ENCODE measurements at places on chromosomes 7 and 10.
A peak's percentile ranks its signal among the peaks of the same experiment; 100 is the strongest.

- DNase-seq, result no peak
These were observed 8.0 kb downstream of the ZNF518A start for GRCh38 chr10:96138102-96138501.

DNA sequence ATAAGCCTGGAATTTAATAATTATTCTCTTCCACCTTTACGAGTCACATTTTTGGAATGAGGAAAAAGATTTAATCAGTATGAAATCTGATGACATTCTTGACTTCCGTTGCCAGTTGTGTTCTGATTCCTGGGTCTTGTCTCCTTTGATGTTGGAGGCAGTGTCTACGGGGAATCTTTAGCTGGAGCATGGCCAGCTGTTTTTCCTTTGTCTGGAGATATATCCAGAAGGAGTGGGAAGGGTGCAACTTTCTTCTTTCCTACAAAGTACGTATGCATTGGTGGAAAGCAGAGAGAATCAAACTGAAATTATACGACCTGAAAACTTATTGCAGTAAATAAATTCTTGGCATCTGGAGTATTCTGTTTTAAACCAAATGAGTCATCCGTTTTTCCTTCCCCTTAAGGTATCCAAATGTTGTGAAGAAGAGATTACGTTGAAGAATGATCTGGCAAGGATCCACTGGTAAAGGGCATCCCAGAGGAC, 6.9 kb upstream of the GNG11 start:
- no peak for DNase-seq

DNA sequence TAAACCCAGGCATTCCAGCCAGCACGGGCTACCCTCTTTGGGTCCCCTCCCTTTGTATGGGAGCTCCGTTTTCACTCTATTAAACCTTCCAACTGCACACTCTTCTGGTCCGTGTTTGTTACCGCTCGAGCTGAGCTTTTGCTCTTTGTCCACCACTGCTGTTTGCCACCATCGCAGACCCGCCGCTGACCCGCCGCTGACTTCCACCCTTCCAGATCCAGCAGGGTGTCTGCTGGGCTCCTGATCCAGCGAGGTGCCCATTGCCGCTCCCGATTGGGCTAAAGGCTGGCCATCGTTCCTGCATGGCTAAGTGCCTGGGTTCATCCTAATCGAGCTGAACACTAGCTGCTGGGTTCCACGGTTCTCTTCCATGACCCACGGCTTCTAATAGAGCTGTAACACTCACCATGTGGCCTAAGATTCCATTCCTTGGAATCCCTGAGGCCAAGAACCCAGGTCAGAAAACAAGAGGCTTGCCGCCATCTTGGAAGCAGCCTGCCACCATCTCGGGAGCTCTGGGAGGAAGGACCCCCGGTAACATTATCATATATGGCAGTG, 14.5 kb downstream of the ZNF277 start:
- no peak for DNase-seq

GRCh38 chr7:94632338-94633013, 23.5 kb downstream of the SGCE start:
- no peak for DNase-seq

- no peak for DNase-seq
These were observed 149.9 kb downstream of the CPED1 start for GRCh38 chr7:121138262-121138933.

- no peak for DNase-seq
These were observed 41.2 kb downstream of the NRCAM start for GRCh38 chr7:108415084-108415483.

DNA sequence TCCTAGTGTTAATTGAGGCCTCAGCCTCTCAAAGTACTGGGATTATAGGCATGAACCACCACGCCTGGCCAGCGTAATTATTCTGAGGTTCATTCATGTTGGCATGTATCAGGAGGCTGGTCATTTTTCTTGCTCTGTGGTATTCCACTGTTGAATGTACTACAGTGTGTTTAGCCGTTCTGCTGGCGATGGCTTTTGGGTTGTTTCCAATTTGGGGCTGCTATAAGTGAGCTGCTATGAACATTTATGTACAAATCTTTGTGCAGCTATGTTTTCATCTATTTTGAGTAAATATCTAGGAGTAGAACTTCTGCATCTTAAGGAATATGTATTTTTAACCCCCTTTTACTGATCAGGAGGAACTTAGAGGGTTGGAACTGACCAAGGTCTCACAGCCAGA, 145.8 kb downstream of the AUTS2 start:
- no peak for DNase-seq

DNA sequence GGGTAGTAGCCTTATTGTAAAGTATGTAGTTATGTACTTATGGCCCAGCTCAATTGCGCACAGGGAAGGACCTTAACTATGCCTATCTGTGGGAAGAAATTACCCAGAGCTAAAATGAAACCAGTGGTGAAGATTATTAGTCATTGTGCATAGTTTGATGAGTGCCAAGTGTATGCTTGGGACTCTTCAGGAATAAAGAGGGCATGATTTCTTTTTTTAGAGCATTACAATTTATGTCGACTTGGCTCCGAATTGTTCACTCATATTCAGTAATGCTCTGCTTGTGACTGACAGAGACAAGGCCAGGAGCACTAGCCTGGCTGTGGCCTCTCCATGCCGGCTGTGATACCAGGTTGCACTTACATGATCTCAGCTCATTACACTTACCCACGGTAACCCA, 269.5 kb downstream of the TRIL start:
- DNase-seq, result no peak

DNA sequence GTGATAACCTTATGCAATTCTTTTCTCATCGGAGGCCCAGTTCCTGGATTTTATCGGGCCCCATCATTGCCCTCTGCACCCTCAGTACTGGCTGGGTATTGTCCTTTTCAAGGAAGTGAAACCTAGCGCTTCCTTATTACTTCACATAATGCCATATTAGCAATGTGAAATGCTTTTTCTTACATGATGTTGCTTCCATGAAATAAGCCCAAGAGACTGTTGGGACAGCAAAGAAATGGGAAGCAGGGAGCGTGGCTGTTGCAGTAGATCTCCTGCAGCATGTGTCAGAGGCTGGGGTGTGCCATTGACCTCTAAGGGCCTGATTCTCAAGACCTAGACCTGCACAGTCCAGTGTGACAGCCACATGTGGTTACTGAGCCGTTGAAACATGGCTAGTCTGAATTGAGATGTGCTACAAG, 8.1 kb downstream of the CHN2 start:
- no peak for DNase-seq

DNA sequence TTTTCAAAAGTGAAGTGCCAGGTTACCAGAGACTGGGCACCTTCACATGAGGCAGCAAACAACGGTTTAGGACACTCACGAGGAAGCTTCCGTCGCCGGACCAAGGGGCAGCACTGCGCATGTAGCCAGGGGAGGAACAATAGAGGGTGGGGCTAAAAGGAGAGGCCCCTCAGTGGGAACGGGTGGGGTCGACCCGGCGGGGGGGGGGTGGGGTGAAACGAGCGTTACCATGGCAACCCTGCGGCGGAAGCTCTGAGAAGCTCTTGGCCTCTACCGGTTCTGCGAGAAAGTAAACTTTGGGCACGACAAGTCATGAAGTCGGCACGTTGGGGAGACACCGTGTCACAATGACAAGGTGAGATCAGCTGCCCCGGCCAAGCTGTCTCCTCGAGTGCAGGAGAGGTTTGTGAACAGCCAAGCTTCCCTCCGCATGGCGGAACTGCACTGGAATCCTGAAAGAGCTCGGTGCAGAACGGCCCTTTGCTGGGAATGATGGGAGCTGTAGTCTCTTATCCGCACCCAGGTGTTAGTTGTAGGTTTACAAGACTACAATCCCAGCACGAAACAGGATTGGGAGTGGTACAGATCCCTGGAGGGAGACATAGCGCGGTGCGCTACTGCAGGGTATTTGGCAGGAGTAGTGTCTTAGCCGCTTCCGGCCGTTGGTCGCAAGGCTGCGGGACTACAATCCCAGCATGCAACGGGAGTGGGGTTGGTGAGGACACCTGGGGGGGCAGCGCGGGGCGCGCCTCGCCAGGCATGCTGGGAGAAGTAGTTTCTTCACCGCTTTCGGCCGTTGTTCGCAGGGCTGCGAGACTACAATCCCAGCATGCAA, 72.8 kb upstream of the ZNF722 start:
- DNase-seq, result peak; percentile 94

- DNase-seq, result no peak
These were observed 14.0 kb downstream of the ADAM8 start for GRCh38 chr10:133262696-133263095.

- DNase-seq, result no peak
These were observed 55.3 kb downstream of the TBATA start for GRCh38 chr10:70729763-70730357.

DNA sequence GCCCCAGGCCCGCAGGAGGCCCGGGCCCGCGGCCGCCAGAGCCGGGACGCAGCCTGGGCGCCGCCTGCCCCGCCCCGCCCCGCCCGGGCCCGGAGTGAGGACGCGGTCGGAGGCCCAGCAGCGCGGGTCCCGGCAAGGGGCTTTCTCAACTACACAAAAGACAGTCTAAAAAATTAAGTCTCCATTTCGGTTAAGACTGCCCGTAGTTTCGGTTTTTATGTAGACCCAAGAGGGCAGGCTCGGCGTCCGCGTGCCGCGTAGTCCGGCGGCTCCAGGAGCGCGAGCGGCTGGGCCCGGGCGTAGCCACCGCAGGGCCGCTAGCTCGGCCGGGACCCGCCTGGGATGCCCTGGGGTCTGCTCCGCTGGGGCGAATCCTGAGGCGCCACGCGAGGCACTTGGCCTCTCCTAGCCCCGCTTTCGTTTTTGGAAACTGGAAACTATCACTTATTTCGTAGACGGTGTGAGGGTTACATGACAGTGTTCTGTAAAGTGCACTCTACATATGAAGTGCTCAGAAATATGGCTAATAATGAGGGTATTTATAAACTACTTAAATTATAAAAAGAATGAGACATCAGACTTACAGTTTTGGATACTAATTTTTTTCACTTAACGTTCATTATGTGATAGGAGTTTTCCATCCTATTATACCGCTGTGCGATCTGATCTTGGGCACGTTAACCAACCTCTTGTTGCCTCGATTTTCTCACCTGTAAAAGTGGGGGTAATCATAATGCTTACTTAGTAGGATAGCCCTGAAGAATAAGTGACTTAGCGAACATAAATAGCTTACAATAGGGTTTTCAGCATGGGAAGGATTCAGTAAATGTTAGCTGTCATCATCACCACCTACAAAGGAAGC, 573 bp downstream of the BLVRA start:
- peak; percentile 61 for DNase-seq

Measured in CD4-positive, alpha-beta memory T cell (primary cell).